ENCODE measurements at places on chromosomes 11 and 22. TPM values are rescaled to one million over a fixed set of nuclear protein-coding genes. Genes with fewer than 3 reads are reported as not detected.

- no peak for DNase-seq
These were observed 4.3 kb downstream of the TBX1 start for GRCh38 chr22:19764636-19765476.

- peak; percentile 82 for DNase-seq
These were observed 76.7 kb upstream of the BLID start for GRCh38 chr11:122192634-122193255.

The TRIM48 gene
- total RNA-seq, result not detected

DNA sequence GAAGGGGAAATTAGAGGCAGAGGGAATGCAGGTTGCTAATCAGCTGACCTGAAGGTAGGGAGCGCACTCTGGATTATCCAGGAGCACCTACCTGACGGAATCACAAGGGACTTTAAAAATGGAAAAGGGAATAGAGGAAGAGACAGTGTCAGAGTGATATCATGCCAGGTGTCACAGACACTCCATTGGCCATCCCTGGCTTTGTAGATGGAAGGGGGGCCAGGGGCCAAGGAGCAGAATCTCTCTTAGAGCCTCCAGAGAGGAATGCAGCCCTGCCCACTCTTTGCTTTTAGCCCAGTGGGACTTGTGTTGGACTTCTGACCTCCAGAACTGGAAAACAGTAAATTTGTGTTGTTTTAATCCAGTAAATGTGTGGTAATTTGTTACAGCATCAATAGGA is 37.9 kb downstream of the DKK3 start:
- DNase-seq, result no peak

DNA sequence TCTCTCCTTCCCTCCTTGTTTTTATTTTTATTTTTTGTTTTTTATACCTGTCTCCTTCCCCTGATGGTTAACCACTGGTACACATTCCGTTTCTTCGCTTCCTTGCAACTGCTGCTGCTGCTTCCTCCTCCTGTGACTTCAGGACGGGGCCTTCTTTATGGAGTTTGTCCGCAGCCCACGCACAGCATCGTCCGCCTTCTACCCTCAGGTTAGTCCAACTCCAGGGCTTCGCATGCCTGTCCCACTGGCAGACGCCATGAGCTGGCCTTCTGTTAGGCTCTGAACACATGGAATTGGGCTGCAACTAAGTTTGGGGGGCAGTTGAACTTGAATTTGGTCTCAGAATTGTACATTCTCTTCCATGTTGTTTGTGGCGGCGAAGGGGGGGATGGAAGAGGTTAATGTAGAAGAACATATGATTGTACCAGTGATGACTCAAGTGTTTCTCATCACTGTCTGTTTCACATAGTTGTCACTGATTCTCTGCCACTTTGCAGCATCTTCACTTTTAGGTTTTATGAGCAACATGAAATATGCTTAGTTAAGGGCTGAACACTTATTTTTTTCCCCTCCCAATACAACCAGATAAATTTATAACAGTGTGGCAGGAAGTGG is 83.0 kb upstream of the YWHAH start:
- peak; percentile 49 for DNase-seq

- DNase-seq, result no peak
These were observed 108.2 kb upstream of the OR4B1 start for GRCh38 chr11:48108231-48109045.

DNA sequence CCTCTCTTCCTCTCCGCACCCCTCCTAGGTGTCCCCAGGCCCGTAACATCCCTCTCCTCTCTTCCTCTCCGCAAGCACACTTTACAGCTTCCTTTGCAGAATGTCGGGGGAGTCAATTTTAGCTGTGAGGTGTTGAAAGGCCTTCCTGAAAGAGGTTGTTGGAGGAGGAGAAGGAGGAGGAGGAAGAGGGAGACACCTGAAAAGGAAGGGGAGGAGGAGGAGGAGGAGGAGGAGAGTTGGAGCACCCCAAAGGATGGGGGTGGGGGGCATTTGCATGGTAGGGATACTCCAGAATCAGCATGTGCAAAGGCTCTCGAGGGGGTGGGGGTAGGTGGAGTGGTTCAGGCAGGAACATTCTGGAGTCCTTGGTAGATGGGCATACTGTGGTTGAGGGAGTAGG is 1045.1 kb downstream of the TBC1D22A start:
- DNase-seq, result no peak

GRCh38 chr11:69086152-69087132 is 37.7 kb downstream of the TPCN2 start:
- DNase-seq, result peak; percentile 20

- DNase-seq, result no peak
These were observed 84.5 kb upstream of the SUSD2 start for GRCh38 chr22:24096758-24097115.

GRCh38 chr22:27588268-27588667 is 213.3 kb downstream of the MN1 start:
- no peak for DNase-seq

- DNase-seq, result no peak
These were observed 91.1 kb downstream of the STIM1 start for GRCh38 chr11:3946455-3947017.

DNA sequence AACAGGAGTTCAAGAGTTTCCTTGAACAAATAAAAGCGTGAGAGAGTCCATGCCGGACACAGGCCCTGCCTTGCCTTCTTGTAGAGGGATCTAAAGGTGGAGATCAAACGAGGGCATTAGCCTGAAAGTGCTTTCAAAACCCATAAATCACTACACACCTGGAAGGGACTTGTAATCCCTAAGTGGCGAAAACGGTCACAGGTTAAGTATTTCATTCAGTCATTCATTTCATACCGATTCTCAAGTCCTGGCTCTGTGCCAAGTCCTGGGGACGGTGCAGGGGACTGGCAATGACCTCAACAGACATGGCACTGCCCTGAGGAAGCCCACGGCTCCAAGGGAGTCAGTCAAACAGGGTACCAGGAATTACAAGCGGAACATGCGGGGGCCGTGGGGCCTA is 26.6 kb downstream of the ELFN2 start:
- no peak for DNase-seq

GRCh38 chr11:9740202-9740883 is 76.5 kb downstream of the SWAP70 start:
- no peak for DNase-seq

DNA sequence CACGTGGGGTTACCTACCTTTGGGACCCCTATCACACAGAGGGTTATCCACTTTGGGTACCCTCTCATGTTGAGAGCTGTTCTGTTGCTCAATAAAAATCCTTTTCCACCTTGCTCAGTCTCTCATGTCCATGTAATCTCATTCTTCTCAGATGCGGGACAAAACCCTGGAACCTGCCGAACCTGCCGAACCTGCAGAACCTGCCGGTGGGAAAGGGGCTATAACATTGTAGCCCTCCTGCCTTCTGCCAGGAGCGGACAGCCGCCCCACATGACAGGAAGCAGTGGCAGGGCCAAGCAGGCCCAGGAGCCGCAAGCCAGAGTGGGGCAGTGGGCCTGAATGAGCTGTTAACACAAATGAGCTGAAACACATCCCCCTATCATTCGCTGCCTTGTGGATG is 18.1 kb downstream of the NPAT start:
- no peak for DNase-seq

The RRM1 gene
- total RNA-seq, result 91.1 TPM

- peak; percentile 65 for DNase-seq
These were observed 110.1 kb upstream of the LUZP2 start for GRCh38 chr11:24386546-24387397.

The LRRC32 gene
- 4.2 TPM for total RNA-seq

DNA sequence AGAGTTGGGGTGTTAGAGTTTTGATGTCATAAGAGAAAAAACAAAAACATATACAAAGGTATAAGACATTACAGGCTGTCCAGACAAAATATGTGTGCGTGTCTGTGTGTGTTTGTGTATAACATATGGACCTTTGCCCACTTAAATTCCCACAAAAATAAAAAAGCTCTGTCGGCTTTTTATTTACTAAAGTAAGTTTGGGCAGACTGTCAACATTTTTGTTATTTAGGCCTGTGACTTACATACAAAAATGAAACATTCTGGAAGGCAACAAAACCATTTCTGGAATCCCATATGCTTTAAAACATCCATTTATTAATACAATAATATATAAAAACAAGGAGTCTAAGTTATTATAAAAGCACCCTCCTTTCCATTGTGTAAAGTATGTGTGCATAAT is 960.1 kb upstream of the FAT3 start:
- DNase-seq, result no peak

The KRTAP5-2 gene
- not detected for total RNA-seq

The CDK2AP2 gene
- 20.5 TPM for total RNA-seq

The KDM4D gene
- 1.4 TPM for total RNA-seq

DNA sequence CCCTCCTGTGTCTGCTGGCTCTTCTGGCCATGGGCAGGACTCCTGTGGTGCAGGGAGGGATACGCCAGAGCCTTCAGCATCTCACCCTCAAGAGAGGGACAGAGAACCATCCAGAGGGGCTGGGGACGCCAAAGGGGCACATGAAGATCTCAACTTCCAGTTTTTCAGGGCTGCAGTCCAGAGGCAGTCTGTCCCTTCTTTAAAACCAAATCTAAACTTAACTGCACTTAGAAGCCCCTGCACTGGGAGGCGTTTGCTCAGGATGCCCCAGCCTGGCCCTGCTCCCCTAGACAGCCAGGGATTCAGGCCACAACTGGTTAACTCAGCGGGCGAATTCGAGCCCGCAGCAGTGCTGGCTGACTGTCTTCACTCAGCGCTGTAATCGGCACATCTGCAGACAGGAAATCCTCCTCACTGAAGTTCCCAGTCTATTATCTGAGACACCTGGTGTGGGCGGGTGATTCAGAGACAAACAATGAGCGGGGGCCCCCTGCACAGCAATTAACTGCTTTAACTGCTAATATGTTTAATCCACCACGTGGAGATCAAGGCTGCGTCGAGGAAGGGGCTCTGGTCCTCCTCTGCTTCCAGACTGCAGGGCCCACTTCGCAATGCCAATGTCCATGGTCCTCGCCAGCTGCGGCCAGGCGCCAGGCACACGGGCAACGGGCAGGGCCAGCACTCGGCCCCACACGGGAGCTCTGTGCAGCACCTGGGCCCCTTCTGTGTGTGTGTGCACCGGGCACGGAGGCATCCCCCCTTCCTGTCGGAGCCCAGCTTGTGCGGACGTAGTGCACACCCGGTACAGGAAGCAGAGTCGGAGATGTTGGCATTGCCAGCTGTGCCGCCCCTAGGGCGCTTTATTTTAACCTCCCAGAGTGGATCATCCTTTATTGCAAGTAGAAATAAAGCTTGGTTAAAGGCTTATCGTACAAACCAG is 36.9 kb upstream of the GNB1L start:
- peak; percentile 92 for DNase-seq

The RBM4B gene
- 22.9 TPM for total RNA-seq

The TAF10 gene
- 35.5 TPM for total RNA-seq

GRCh38 chr11:17603056-17603825 is 56.2 kb downstream of the OTOG start:
- no peak for DNase-seq

DNA sequence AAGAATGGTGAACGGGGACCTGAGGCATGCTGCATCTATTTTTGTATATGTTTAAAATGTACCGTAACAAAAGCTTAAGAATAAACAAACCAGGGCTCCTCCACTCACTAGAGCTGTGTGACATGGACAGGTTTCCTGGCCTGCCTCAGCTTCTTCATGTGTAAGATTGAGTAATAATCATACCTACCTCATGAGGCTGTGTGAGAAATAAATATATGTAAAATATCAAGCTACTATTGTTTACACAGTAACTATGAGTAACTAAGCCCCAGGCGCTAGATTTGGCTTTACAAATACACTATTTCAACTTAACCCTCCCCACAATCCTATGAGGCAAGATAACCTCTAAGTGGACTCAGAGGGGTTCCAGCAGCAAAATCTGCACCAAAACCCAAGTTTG is 66.4 kb downstream of the SMCO4 start:
- DNase-seq, result peak; percentile 76

DNA sequence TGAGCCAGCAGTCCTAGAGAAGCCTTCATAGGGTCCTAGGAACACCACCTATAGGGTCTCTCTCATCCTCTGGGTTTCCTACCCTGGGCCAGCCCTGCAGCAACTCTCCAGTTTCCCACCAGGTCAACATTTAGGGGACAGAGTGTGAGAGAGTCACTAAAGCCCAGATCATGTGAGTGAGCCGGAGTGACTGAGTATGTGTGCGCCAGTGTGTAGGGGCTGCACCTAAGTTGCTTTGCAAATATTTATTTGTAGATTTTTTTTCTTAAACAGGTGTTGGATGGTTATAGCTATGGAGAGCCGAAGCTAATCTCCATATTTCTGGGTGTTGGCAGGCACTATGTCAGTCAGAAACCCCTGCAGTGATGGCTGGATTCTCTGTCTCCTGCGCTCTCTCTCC is 232.5 kb upstream of the NCAM1 start:
- no peak for DNase-seq

DNA sequence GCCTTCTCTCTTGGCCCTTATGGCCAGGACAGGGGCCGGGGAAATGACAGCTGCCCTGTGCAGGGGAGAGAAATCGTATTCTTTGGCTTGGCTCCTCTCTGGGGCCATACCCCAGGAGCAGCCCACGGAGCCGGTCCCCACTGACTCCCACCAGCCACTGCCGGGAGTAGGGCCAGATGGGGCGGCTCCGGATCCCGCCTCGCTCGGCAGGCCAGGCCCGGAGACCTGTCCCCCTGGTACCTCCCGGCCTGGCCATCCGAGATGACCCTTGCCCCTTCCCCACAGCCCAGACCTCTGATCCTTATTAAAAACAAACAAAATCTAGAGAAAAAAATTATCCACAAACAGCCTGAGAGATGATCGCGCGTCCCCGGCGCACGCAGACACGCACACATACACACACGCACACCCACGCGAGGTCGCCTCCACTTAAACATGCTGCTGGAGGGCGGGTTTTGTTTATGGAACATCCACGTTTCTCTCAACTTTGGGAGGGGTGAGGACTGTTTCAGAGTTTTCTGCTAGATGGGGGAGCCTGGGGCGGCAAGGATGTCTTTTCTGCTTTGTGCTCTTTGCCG is 59.1 kb downstream of the IGLL1 start:
- DNase-seq, result peak; percentile 71

GRCh38 chr22:20010307-20011122 is 6.1 kb downstream of the ARVCF start:
- no peak for DNase-seq

DNA sequence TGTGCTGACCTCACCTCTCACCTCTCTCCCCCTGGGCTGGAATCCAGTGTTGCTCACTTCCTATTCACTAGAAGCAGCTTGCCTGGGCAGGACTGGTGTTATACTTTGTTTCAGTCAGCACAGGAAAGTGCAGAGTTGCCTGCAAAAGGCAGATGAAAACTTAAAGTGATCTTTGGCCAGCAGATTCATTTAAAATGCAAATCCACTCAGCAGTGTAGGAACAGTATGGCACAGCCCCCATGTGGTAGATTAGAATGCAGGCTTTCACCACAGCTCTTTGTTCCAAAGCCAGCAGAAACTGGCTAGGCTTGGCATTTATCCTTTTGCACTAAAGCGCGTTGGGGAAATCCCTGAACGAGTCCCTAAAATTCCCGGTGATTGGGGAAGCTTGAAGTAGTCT is 301.2 kb downstream of the OR4C45 start:
- no peak for DNase-seq

All from GM23248 (cell line).